Calu3 (cell line): ENCODE measurements at places on chromosomes 1 and 21.

- DNase-seq = no peak
These were observed 45.5 kb upstream of the AIM2 start for GRCh38 chr1:159122005-159122621.

- DNase-seq = peak; percentile 64
These were observed 13.7 kb upstream of the E2F2 start for GRCh38 chr1:23544444-23545389.

GRCh38 chr1:150610576-150610975 is 18.8 kb downstream of the ENSA start:
- no peak for DNase-seq

- no peak for DNase-seq
These were observed 13.4 kb downstream of the LAPTM5 start for GRCh38 chr1:30744060-30744756.

- no peak for DNase-seq
These were observed 112.5 kb downstream of the DNM3 start for GRCh38 chr1:171953835-171954234.

DNA sequence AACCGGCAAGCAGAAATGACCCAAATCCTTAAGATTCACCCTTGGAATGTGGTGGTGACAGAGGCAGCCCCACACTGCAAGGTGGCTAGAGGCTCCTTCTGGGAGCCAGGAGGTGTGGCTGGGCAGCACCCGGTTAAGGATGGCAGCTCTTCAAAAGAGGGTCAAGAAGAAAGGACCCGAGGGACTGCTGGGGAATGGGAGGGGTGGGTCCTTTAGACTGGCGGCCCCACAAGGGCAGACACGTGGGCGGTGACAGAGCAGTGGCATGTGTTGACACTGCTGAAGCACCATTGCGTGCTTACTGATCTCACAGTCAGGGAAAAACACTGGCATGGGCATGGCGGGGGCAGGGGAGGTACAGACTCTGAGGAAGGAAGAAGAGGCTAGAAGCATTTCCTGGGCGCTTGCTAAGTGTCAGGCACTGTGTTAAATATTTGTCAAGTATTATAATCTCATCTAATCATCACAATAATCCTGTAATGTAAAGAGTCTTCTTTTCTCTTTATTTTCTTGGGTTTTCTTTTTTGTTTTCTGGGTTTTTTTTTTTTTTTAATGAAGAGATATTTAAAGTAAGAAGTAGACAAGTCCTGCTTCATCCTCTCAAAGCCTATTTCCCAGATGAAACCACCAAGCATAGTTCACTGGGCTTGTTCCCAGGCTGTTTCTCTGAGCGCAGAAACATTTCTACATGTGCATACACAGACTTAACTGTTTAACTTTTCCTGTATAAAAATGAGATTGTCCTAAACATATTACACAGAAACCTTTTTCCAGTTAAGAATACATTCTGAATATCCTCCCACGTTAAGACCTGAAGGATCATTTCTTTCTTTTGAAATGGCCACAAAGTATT is 165.8 kb upstream of the EDN2 start:
- DNase-seq = no peak

GRCh38 chr1:30895944-30896660 is 12.5 kb downstream of the SDC3 start:
- no peak for DNase-seq

GRCh38 chr1:241533326-241534115 is 1.3 kb downstream of the KMO start:
- no peak for DNase-seq

DNA sequence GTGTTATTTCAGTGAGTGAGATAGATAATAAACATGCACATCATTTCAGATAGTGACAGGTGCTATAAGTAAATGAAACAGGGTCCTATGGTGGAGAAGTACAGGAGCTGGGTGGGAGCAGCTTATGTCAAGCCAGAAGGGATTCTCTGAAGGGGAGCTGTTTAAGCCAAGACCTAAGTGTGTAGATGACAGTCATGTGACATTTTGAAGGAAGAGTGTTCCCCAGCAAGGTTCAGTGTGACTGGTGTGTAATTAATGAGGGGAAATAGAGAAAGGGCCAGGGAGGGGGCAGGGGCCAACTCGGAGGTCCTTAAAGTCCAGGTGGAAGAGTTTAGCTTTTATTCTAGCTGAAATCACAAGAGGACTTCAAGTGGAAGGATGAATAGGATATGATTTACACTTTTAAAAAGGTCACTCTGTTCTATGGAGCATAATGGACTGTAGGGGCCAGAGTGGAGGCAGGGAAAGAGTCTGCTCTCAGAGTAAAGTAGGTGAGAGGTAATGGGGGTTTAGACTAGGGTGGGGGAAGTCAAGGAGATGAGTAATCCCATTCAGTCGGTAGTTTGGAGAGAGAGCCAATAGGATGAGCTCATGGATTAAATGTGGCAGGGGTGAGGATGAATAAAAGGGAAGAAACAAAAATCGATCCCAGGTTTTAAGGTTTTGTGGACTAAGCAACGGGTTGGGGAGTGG is 243.1 kb downstream of the CACNA1E start:
- DNase-seq = no peak

- no peak for DNase-seq
These were observed 46.3 kb downstream of the KIF21B start for GRCh38 chr1:200977071-200977754.

DNA sequence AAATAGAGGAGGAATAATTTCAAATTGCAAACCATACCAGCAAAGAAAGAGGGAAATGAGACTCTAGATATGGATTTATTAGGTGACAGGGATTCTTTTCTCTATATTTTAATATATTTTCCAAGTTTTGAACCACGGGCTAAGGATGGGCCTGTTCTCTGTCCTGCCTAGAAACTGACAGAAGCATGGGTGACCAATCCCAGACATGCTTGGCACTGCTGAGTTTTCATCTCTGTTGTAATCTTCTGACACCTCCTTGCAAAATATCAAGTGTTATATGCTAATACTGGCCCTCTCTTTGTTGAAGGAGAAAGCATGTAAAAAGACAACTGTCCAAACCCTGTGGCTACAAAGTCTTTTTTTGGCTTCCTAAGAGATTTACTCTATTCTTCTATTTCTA is 774 bp upstream of the ANGPTL7 start:
- no peak for DNase-seq

DNA sequence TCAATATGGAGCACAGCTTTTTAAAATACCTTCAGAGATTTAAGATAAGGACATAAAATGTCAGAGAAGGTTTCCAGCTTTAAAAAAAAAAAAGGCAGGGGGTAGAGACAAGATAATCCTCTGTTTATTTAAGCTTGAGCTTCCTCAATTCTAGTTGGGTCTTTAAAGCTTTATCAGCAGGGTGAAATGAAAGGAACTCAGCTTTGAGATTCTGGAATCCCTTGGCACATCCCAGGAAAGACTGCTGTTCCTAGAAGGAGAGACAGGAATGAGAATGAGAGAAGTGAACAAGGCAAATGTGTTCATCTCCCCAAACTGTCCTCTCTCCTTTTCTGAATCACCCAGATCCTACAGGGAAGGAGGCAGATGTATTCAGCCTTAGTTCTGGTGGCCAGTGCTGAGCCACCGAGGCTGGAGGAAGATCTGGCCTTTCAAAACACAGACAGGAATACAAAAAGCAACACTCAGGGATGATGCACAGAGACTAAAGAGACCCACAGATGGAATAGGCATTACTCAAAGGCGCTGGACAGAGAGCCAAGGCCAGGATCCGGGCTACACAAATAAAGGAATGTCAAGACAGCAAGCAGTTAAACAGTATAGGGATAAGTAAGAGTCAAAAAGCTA is 385.8 kb upstream of the DUSP10 start:
- no peak for DNase-seq

DNA sequence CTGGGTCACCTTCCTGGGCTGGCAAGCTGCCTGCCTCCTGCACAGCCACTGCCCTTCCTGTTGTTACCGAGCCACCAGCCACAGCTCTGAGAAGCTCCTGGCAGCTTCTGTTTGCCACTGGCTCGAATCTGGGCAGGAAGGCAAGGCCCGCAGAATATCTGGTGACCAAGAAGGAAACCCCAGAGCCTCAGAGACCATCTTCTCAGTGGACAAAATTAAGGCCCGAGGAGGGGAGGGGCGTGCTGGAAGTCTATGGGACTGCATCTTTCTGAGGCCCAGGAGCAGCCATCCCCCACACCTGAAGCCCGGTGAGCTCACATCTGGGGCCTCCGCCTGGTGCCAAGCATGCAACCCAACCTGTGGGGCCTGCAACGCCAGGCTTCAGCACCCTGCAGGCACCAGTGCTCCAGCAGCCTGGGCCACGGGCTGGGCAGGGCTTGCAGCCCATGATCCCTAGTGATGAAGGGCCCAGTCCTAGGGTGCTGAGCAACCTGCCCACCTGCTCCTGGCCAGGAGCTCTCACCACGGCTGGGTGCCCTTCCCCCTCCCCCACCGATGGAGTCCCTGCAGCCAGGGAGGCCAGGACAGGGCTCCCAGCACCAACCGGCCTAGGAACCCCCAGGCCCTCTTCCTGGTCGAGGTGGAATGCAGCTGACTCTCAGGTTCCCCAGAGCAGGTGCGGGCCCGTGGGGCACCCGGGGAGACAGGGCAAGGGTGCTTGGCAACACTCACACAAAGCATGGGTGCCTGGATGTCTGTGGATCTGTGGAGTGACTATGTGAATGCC is 879 bp downstream of the CPTP start:
- DNase-seq = no peak

DNA sequence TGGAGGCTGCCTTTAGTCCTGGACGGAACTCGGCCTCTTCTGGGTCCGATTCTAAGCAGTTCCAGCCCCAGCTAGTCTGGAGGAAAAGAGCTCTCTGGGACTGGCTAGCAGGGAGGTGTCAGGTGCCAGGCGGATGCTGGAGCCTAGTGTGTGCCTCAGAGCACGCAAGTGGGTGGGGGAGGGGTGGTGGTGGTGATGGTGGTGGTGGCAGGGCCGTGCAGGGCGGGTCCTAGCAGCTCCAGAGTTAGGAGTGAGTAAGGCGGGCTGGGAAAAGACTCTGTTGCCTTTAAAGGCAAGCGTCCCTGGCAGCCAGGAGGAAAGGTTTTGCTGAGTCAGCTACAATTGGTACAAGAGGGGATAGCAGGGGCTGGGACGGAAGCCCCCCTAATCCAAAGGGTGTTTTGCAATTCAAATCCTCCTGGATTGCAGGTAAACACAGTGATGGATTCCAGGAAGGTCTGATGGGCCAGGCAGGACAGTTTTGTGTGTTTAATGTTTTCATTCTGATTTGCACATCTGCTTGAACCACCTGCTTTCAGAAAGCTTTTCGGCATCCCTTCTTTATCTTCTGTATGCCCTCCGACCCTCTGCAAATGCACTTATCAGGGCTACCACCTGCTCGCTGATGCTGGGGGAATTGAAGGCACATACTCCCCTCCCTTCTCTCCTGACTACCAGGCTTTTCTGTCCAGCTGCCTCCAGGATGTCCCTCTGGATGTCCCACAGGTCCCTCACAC is 4.1 kb upstream of the SLC2A1 start:
- no peak for DNase-seq

GRCh38 chr1:182189535-182190066 is 128.1 kb upstream of the ZNF648 start:
- no peak for DNase-seq

GRCh38 chr1:112402682-112403643 is 6.9 kb downstream of the CTTNBP2NL start:
- DNase-seq = no peak

DNA sequence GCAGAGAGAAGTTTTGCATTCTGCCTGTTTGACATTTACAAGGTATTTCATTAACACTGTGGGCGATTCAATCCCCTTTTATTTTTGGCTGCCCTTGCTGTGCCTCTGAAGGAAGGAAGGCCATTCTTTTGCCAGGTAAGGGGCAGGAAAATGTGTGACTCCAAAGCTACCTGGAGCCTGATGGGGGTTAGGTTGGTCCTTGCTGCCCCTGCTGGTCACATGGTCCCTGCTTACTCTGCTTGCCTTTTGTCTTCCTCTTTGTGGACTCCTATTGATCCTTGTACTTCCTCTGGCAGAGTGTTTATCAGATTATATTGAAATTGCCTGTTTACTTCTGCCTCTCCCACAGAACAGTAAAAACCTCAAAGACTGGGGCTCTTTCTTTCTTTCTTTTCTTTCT is 65.7 kb downstream of the ST6GALNAC3 start:
- DNase-seq = peak; percentile 10

GRCh38 chr21:28154121-28154520 is 838.6 kb downstream of the LTN1 start:
- no peak for DNase-seq

DNA sequence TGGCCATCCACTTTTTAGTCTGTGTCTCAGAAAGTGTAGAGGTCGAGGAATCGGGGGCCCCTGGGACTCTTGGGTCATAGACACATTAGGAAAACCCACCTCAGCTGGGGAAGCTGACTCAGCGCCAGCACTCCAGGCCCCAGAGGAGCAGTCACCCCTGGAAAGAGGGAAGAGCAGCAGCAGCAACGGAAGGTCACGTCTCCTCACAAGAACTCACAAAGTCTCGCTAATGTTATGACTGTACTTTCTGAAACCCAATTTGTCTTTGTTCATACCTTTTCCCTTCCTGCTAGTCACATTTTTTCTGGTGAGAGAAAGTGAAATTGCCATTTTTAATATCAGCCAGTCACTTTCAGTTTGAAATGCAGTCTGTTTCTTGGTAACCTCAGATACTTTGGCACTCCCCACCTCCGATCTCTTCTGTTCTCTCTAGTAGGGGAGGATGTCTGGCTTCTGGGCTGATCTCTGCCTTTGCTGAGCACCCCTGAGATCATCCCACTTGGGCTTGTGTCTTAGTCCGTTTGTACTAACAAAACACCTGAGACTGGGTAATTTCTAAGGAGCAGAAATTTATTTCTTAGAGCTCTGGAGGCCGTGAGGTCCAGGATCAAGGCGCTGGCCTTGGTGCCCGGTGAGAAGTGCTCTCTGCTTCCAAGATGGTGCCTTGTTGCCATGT is 6.0 kb upstream of the NLRP3 start:
- no peak for DNase-seq

DNA sequence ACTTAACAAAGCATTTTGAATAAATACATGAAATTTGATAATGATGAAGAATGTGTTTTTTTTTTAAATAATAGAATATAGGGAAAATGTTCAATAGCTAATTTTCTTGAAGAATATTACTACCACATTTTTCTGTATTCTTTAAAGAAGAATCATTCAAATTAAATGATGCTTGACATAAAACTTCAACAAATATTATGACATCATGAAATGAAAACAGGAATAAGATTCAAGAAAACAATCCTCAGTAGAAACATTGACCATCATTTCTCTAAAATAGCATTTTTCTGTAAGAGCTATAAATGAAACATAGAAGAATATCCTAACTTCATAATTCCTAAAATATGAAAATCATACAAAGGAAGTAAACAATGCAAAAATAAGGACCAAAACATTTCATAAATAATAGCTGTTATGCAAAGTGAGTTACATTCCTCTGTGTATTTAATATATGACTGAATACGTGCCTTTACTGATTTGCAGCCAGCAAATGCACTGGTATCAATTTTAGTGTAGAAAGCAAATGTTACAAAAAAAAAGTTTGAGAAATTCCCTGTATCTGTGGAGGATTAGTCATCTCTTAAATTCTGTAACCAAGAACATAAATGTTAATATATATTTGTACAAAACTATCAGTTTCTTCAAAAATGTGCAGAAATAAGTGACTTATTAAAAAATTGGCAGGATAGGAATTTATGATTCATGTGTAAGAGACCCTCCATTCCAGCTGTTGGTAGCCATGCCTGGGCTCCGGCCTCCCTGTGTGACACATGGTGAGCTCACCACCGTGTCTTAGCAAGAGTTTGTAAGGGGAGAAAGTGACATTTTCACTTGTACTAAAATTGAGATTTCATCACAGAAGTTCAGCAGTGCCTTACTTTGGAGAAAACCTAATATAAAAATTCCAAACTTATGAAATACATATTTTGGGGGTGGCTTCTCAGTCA is 15.0 kb upstream of the PTPN14 start:
- DNase-seq = peak; percentile 50
